PC-3 (cell line): ENCODE measurements at places on chromosomes 3 and 15. TPM values are rescaled to one million over a fixed set of nuclear protein-coding genes. Genes with fewer than 3 reads are reported as not detected.

GRCh38 chr15:63833021-63833696 lies 589 bp downstream of the HERC1 start:
- DNase-seq, result peak; percentile 16

GRCh38 chr3:113441051-113441770 lies at the start of gene CFAP44:
Gene CFAP44 (minus strand): TSS chr3:113441493. CDS start chr3:113433664, 7,829 bp downstream.
- no peak for DNase-seq

DNA sequence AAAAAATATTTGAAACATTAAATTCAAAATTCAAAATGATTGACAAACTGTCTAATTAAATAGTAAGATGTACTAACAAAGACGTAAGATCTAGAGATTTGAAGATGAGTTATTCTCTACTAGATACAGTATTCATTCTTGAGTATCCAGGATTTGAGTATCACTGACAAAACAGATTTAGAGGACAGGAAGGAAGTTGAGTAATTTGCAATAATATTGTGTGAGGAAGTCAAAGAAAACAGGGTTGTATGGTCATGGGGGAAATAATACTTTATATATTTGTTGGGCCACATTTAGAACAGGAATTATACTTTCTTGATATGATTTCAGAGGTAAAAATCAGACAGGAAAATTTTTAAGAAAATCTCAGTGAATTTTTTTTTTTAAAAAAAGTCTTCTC lies 393.1 kb upstream of the CDIN1 start:
- DNase-seq, result no peak

- DNase-seq, result no peak
Observed at GRCh38 chr3:37707428-37708372, 154.0 kb upstream of the CTDSPL start.

- no peak for DNase-seq
Observed at GRCh38 chr15:41691471-41691870, 31.3 kb downstream of the MGA start.

The ASB14 gene
- not detected in 2 replicates for total RNA-seq

The NKIRAS1 gene
- total RNA-seq, result 12.7 and 14.9 TPM in 2 replicates

DNA sequence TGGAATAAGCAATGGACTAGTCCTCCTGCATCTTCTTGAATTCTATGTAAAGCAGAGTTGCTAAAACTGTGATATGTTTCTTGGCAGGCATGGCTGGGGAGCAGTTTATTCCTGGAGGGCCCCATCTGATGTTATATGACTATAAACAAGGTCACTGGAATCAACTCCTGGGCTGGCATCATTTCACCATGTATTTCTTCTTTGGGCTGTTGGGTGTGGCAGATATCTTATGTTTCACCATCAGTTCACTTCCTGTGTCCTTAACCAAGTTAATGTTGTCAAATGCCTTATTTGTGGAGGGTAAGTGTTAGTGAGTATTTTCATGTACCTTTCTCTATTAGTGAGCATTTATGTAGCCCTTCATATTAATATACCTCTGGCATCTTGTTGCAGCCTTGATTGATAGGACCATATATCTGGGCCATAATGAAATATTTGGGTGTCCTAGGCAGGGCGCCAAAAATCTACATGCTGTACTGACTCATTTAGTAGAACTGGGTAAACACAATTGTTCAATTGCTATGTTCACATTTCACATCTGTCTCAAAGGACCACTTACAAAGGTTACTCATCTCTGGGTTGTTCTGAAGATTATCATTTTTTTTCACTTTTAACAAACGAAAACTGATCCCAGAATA lies 52.6 kb upstream of the ADGRG7 start:
- peak; percentile 87 for DNase-seq

DNA sequence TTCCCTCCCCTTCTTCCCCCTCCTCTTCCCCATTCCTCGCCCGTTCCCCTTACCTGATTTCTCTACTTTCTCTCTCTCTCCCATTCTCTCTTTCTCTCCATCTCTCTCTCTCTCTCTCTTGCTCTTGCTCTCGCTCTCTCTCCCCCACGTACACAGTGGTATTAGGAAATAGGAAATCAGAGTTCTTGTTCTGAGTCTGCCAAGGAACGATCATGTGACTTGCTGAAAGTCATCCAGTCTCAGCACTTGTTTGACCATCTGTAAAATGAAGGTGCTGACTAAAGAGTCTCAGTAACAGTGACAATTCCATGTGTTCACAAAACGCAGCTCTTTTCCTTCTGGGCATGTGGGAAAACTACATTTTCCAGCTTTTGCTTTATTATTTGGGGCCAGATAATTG lies 445.0 kb upstream of the TGFBR2 start:
- DNase-seq, result no peak

DNA sequence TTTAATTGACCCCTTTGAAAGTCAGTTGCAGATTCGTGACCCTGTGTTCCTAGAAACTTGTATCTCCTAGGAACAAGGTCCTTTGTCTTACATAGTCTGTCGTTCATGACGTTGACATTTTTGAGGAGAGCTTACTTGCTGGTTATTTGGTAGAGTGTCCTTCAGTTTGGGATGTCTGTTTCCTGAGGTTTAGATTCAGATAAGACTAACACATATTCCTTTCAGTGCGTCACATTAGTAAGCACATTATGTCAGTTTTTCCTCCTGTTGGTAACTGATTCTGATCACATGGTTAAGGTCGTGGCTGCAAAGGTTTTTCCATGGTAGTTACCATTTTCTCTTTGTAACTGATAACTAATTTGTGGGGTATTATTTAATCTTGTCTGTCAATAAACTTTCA lies 80.8 kb downstream of the PCCB start:
- no peak for DNase-seq

DNA sequence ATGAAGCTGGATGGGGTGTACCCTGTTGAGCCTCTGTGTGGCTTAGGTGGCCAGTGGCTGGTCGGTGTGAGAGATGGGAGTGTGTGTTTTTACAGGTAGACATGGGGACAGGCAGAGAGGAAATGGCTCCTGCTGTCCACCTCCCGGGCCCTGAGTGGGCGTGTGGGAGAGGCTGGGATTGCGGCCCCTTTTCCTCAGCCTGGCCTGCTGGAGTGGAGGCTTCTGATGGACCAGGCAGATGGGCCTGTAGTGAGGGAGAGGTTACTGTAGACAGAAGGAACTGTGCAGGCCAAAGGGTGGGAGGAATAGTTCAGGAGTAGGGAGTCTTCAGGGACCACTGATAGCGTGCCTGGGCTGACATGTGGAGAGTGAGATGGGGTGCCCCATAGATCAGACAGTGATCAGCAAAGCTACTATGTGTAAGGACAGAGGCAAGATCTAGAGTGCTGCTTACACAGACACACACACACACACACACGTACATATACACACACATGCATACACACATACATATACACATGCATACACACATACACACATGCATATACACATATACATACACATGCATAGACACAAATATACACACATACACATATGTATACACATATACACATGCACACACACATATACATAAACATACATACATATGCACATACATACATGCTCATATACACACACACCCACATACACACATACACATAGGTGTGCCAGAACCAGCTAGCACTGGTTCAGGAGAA lies 26.4 kb downstream of the ACAA1 start:
- no peak for DNase-seq

DNA sequence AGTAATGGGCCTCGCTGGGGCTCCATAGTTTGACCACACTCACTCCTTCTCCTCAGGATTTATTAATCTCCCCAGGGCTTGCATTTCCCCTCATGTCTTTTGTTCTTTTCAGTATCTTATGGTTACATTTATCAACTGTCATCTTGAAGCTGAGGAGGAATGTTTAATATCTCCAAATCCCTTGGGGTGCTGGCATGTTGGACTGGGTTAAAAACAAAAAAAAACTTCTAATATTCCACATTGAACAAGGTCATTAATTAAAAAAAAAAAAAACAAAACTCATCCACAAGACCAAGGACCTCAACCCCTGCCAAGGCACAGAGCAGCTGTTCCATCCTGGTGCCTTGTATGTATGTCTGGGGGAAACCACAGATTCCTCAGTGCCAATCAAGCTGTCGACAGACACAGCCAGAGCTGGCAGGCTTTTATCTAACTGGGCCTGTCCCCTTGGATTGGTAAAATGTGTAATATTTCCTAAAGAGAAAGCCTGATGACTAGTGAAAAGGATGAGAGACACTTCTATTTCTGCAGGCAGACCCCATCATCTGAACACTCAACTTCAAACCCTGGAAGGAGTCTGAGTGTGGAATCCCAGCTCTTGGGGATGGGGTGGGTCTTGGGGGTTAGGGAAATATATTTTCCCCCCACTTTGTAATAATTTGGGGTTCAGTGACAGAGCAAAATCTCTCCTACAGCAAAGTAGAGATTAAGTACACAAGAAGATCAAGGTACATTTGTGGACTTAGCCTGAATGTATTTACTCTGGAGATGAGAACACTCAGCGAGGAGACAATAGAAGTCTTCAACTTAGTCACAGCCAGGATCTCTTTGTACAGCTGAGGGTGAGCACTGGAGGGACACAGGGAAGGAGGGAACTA lies 69.1 kb downstream of the TTC23 start:
- no peak for DNase-seq

- DNase-seq, result peak; percentile 66
Observed at GRCh38 chr3:153752405-153753027, 368.7 kb upstream of the ARHGEF26 start.

GRCh38 chr3:87615506-87615905 lies 339.1 kb upstream of the POU1F1 start:
- no peak for DNase-seq

- no peak for DNase-seq
Observed at GRCh38 chr3:137304313-137305056, 346.7 kb downstream of the IL20RB start.

The SMCO1 gene
- total RNA-seq, result not detected in 2 replicates

DNA sequence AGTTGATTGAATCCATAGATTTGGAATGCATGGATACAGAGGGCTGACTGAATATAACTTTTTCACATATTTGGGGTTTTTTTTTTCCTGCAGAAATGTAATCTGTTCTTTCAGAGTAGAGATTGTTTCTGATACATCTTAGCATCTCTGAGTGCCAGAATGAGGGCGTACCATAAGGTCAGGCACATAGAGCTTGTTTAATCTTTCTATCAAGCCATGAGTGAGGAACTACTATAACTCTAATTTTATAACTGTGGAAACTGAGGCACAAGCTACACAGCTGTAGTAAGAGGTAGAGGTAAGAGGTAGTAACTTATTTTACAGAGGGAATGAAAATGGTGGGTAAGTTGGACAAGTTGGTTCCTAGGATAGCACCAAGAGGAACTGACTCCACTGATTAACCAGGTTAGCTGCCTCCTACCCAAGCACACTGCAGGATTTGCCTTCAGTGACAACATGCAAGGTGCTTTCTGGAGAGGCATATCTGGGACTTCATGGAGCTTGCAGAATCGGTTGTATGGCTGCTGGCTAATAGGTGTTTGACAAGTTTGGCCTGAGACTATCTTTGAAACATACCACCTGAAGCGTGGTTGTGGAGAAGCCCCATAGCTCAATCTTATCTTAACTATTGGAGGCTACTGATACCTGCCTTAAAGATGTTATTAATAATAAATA lies 23.5 kb upstream of the HACD2 start:
- no peak for DNase-seq

The TRAT1 gene
- not detected in 2 replicates for total RNA-seq

The MORC1 gene
- not detected in 2 replicates for total RNA-seq
